Activated CD8-positive, alpha-beta memory T cell treated with anti-CD3 and anti-CD28 coated beads, Interleukin-2, amount 50 U/mL, for 4 hours (primary cell): ENCODE measurements at places on chromosomes 13 and 19.

- no peak for DNase-seq
These were observed 3.9 kb downstream of the IQCN start for GRCh38 chr19:18270326-18270725.

- DNase-seq = no peak
These were observed 3.0 kb downstream of the MYCBP2 start for GRCh38 chr13:77323858-77324257.

- DNase-seq = peak; percentile 84
These were observed at the start of the genes NHLRC3 and PROSER1 for GRCh38 chr13:39037880-39038568. NHLRC3 (plus strand) TSS chr13:39038456; CDS start chr13:39038640, 184 bp downstream. PROSER1 (minus strand) TSS chr13:39038089; CDS start chr13:39037242, 847 bp downstream.

DNA sequence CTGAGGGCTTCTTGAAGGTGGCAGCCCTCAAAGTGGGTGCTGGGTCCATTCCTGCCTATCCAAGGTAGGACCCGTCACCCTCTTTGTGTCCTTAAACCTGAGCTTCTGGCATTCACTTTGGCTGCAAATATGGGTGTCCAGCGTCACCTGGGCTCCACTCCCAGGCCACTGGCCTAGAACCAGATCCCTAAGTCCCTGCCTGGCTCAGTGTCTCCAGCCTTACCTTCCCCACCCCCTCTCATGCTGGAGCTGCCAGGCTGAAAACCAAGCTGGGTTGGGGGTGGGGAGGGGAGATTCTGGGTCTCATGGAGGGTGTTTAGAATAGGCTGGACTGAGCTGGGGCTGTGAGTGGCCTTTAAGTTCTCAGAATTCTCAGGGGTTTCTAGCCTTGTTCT, 12.4 kb downstream of the PDE4A start:
- DNase-seq = no peak

GRCh38 chr13:28067491-28067890, 32.9 kb downstream of the FLT3 start:
- DNase-seq = no peak

GRCh38 chr19:16026131-16026530, 50.2 kb upstream of the TPM4 start:
- no peak for DNase-seq

DNA sequence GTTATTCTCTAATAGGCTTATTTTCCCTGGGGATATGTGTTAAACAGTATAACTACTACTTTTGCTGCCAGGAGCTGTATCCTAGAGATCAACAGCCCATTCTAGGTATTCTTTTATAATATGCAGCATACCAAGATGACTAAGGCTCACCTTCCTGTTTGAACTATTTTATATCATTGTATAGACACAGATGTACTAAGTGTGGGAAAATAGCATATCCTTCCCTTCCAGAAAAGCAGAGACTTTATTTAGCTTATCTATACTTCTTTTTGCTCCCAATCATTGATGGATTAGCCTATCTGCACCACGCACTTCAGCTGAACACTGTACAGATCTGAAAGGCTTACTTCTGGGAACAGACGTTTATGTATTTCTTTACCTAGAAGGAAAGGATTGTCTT, 82.6 kb downstream of the MAB21L1 start:
- DNase-seq = no peak

- DNase-seq = no peak
These were observed 931.0 kb upstream of the MIR17HG start for GRCh38 chr13:90416519-90416918.

GRCh38 chr13:98246538-98247172, 69.6 kb upstream of the RNF113B start:
- DNase-seq = no peak

DNA sequence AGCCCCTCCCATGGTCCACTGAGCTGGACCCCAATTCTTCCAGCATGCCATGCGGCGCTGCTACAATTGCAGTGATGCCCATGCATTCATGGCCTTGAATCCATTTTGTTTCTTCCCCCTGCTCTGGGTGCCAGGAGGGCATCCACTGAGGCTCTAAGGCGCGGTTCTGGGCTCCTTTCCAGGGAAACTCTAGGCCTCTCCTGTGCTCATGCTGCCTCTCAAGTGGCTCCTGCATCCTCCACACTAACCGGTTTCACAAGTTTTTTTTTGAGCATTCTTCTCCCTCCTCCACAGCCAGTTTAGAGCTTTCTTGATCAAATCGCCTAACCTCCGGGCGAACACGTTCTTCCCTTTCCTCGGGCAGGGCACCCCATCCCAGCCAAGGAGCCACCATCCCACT, 69.1 kb upstream of the FLT1 start:
- DNase-seq = no peak

GRCh38 chr19:47598407-47599349, 10.3 kb upstream of the BICRA start:
- no peak for DNase-seq

DNA sequence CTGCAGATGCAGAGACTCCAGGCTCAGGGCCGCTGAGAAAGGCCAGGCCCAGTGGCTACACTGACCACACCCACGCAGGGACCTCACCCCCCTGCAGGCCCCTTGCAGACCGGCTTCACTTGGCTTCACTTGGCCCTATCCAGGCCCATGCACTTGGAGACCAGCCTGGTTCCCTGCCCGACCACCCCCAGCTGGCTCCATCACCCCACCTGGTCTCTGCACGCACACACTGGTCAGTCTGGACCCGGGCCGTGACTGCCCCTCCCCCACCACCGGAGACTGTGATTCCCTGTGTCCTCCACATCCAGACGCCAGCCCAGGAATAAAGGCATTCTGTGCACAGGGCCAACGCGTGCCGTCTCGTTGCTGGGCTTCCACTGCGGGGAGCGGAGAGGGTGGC, 4.9 kb upstream of the EBI3 start:
- DNase-seq = no peak

- no peak for DNase-seq
These were observed 22.3 kb downstream of the ZSWIM9 start for GRCh38 chr19:48192750-48193149.

GRCh38 chr13:48320891-48321510, 17.4 kb downstream of the RB1 start:
- no peak for DNase-seq

DNA sequence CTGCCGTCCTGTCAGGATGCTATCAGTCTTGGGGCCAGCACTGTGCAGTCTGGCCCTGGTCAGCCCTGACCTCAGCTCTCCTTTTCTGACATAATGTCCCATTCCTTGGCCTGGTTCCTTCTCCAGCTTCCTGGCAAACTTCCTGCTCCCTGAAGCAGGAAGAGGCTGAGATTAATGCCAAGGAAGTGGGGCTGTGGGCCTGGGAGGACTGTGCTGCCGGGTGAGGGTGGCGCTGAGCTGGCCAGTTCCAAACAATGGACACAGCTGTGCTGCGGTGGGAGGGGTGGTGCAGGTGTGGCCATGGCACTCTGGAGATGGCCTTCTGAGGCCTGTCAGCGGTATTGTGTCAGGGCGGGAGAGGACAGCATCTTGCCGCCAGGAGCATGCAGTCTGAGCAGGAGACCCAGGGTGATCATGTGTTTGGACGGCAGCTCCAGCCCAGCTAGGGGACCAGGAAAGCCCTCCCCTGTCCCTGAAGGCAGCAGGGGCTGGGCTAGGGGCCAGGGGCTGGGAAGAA, 30.9 kb downstream of the TUBA3C start:
- no peak for DNase-seq

- DNase-seq = no peak
These were observed 280.0 kb upstream of the SOX21 start for GRCh38 chr13:94992036-94992960.

DNA sequence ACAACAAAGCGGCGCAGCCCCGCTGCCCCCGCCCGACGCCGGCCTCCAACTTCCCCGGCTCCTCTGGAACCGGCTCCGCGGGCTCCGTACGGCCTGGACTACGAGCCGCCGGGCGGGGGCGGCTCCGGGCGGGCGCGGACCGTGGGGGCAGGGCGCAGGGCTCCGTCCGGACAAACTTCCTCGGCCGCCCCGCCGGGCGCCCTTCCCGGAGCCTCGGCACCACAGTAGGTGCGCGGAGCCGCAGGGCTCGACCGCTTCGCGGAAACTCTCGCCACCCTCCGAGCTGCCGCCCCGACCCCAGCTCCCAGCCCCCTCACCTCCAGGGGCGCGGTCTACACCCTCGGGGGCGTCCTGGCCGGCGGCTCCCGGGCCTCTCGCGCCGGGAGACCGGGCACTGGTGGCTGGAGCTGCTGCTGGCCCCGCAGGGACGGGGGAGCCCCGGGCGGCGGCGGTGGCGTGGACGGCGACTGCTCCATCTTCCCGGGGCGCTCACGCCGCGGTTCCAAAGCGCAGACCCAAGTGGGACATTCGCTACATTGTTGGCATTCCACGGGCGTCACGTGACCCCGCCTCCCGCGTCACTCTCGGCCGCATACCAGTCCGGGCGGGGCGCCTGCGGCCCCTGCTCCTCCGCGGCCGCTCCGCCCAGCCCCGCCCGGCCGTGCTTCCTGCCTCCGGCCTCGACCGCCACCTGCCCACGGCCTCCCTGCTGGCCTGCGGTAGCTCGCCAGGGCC, at the start of gene LATS2:
LATS2 (minus strand) TSS at position 558 of the 735 bp plus-strand sequence. CDS start 15,560 bp downstream, outside the sequence.
- DNase-seq = peak; percentile 60

DNA sequence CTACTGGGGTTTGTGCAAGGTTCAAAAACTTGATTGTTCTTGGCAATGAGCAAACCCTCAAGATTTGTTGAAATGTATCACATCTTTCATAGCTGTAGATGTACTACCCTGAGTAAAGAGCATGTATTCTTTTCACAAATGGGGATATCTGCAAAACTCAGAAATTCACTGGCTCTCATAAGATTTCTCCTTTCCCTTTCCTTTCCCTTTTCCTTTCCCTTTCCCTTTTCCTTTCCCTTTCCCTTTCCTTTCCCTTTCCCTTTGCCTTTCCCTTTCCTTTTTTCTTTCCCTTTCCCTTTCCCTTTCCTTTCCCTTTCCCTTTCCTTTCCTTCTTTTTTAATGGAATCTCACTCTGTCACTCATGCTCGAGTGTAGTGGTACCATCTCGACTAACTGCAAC, 69.1 kb downstream of the FNDC3A start:
- DNase-seq = no peak

DNA sequence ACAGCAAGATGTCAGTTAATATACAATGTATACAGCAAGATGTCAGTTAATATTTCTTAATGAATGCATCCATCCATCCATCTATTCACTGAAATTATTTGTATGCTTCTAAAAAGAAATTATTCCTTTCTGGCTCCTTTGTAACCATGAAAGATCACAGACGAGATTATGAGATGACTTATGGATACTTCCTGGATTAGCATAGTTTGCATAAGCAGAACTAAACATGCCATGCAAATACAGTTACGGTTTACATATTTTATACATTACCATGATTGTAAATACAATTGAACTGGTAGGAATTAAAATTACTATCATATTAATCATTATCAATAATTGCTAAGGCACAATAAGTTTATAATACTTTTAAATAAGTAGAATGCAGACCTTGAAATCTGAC, 32.7 kb downstream of the NALCN start:
- no peak for DNase-seq

- DNase-seq = no peak
These were observed 419 bp downstream of the KDM4B start for GRCh38 chr19:4969292-4969771.

DNA sequence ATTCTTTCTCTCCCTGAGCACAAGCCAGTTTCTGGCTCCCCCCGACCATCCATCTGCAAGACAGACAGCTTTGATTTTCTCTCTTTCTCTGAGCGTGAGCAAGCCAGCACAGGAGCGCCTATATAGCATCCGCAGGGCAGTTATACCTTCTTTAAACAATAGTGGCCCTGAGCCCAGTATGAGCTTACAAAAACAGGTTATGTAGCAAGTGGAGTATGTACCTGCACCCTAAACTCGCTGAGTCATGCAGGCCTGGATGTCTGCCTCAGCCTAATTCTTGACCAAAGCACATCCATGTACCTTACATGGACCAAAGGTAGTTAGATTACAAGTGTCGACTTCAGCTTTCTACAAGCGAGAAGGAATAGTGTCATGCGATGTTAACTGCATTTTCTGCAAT, 61.7 kb downstream of the RAP2A start:
- DNase-seq = no peak

DNA sequence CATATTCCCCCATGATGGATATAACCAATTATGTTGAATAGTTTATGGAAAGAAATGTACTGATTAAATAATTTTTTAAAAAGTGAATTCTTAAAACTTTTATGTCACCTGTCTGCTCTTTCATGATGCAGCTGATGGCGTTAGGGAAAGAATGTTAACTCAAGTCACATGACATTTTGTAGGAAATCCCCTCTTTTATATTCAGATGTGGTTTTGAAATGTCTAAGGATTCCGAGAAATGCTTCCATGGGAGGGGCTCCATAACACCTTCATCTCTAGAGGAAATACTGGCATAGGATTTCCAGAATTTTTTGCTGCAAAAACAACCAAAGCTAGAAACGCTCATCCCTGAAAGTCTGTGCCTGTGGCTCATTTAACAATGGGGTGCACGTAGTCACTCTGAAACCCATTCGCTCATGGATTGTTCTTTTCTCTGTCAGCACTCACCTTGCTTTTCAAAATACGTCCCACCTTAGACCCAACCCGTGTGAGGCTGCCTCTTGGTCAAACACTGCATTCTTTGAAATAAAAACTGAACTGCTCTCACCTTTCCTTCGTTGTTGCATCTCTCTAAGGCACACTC, 288.9 kb downstream of the SHISA2 start:
- DNase-seq = no peak

DNA sequence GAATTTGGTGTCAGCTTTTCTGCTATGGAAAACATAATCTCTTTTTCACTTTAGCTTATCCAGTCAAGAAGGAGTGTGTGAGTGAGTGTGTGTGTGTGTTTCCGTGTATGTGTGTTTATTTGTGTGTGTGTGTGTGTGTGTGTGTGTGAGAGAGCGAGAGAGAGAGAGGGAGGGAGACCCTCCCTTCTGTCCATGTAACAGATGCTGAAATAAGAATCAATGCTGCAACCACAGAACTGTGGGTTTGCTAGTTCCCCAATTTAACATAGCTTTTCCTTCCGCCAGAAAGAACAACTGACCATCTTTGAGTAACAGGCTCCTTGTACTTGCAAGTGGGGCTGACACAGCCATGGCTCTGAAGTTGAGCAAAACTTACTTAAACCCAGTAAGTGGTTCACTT, 5.2 kb downstream of the LCP1 start:
- no peak for DNase-seq

DNA sequence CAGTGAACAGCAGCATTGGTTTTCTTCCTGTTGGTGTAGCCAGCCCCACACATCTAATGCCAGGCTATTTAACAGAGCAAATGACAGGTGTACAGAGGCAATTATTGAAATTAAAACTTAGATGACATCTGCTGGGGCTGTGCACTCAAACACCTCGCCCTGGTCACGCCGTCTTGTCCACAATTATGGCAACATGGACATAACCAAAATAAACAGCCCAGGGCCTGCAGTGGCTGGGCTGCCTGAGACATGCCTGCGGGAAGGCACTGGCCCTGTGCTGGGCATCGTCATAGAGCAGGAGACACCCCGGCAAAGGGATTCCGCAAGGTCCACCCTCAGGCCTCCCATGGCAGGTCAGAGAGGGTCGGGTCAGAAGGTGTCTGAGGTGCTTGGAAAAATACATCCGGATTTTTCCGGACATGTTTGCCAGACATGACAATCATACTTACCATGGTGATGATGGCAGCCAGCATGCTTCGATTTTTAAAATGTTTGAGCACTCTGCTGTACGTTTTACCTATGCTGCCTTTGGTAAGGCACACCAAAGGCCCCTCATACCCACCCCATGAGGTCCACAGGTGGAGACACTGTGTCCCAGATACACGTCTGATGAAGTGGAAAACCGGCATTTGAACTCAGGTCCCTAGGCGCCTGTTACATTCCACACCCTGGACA, 47.8 kb downstream of the TSHZ3 start:
- no peak for DNase-seq

- DNase-seq = no peak
These were observed 5.9 kb upstream of the CIRBP start for GRCh38 chr19:1263188-1263587.

GRCh38 chr19:2294687-2295335, 12.8 kb upstream of the PEAK3 start:
- no peak for DNase-seq

GRCh38 chr13:97027162-97027554, 32.9 kb upstream of the OXGR1 start:
- DNase-seq = no peak
